Central memory CD4-positive, alpha-beta T cell (primary cell): ENCODE measurements at places on chromosomes 1 and 21.

- no peak for DNase-seq
Measured at GRCh38 chr1:231500666-231501065, 27.8 kb upstream of the TSNAX start.

GRCh38 chr21:38712071-38712470, 93.7 kb upstream of the ETS2 start:
- DNase-seq = no peak

GRCh38 chr1:225737866-225738265, 39.8 kb upstream of the SRP9 start:
- no peak for DNase-seq

GRCh38 chr1:14926818-14927575, 226.6 kb upstream of the TMEM51 start:
- no peak for DNase-seq

DNA sequence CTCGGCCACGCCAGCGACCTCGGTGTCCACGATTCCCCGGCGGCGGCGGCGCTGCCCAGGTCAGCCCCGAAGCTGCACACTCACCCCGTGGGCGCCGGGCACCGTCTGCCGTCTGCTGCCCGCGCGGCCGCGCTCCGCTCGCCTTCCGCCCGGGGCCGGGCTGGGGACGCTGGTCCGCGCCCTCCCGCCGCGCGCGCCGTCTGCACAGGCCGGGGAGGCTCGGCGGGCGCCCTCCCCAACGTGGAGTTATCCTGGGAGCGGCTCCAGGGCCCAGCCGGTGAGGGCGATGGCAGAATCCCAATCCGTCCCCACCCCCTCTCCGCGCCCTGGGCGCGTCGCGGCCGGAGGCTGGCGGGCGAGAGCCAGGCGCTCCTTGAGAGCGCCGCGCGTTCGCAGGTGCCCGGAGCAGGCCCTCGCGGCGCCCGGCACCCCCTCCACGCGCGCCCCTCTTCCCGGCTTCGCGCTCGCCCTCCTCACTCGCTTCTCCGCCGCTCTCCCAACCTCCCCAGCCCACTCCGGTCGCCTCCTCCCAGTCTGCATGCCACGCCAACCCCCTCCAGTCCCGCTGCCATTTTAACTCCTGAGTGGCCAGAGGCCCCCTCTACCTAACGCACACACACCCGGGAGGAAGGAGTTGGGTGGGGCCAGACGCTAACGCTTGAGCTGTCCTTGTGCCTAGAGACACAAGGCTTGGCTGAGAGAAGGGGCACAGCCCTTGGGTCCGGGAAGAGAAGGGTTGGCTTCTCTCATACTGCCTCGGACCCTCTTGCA, at the start of gene LRRN2:
Gene LRRN2 (minus strand): TSS at position 503 of the 771 bp plus-strand sequence. CDS start 65,746 bp downstream, outside the sequence.
- no peak for DNase-seq
